ENCODE measurements at places on chromosomes 5 and 9.

DNA sequence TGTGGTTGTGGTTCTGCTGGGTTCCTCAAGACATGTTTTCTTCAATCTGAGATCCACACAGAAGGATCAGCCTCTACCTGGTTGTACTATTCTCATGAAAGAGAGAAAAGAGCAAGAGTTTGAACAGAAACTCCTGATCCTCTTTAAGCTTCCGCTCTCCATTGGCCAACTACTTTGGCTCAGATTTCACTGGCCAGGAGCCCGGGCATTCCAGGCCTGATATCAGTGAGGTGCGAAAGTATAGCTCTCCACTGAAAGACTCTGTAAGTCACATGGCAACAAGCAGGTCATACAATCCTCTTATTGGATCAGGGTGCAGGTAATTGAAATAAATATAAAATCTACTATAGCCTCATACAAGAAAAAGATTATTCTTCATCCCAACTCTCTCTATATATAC, 920.5 kb downstream of the TLE4 start:
- DNase-seq: no peak

DNA sequence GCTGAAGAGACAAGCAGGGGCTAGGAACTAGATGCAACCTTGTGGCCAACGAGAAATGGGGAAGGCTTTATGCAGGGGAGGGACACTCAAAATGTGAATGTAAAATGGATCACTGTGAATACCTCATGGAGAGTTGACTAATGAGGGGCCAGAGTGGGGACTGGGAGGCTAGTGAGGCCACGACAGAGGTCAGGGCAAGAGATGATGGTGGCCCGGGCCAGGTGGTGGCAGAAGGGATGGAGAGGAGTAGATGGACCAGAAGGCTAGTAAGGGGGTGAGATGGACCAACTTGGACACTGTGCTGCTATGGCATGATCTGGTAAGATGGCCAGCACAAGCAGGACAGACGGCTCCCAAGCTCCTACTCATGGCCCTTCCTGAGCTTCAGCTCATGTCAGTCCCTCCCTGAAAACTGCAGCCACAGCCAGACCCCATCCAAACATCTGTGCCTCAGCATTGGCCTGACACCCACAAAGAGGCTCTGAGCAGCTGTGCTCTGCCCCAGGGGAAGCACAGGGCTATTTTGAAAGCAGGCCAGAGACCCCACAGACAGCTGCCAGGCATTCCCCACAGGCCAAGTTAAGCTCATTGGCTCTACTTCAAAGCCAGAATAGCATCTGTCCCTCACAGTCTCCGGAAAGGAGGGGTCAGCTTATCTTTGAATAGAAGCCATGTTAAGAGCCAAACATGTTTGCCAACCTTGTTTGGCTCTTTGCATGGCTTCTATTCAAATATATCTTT, 22.1 kb downstream of the P4HA2 start:
- DNase-seq: no peak

DNA sequence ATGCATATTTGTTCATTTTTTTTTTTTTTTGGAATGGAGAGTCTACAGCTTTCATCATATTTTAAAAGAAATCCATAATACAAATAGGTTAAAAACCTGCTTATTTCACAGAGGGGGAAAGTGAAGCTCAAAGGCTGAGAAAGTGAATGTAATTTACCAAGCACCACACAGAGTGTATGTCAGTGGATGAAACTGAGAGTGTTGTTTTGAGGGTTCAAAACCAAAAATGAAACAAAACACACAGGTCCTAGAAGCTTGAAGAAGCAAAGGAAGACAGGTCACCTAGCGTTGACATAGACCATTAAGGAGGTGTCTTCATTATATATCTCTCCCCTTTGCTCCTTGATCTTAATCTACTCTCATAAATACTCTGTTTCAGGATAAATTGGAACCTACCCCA, 7.5 kb downstream of the NMUR2 start:
- no peak for DNase-seq

DNA sequence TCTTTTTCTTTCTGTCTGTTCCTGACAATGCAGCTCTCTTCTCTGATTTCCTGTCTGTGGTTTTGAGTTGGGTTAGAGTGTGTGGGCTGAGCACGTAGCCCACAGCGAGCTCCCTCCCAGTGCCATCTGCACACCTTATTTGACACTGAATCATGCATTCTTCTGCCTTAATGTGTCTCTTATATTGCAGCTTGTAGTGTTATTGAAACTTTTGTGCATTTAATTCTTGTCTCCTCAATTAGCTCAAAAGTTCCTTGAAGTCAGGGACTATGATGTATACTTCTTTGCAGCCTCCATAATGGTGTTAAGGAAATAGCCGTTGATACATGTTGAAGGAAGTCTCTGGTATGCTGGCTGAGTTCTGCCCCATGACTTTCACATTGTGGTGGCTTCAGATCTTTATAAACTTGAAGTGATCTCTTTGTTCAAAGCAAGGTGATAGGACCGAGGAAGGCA, 576.2 kb upstream of the CLINT1 start:
- peak; percentile 22 for DNase-seq

DNA sequence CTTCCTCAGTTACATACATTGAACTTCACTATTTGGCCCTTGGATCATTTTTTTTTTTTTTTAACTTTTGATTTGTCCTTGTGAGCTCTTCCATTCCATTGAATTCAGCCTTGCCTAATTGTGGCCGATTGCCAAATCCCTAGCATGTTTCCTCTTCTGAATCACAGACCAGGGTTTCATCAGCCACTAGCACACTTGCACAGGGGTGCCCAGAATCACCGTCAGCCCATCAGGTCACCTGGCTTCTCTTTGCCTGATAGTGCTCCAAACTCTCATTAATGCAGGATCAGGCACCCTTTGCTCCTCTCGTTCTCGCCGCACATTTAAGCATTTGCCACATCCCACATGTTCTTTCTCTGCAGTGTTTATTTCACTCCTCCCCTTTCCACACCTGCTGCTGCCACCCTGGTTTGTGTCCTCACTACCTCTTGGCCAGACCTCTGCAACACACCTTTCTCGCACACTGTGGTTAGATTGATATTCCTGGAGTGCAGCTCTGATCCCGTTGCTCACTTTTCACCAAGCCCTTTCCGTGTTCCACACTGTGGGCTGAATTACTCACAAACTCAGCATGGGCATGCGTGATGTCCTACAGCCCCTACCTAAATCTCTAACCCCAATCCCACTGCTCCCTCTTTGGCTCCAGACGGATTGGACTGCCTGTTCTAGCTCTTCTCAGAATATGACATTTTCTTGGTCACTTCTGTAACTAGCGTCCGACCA, 9.8 kb downstream of the PIK3R1 start:
- no peak for DNase-seq

DNA sequence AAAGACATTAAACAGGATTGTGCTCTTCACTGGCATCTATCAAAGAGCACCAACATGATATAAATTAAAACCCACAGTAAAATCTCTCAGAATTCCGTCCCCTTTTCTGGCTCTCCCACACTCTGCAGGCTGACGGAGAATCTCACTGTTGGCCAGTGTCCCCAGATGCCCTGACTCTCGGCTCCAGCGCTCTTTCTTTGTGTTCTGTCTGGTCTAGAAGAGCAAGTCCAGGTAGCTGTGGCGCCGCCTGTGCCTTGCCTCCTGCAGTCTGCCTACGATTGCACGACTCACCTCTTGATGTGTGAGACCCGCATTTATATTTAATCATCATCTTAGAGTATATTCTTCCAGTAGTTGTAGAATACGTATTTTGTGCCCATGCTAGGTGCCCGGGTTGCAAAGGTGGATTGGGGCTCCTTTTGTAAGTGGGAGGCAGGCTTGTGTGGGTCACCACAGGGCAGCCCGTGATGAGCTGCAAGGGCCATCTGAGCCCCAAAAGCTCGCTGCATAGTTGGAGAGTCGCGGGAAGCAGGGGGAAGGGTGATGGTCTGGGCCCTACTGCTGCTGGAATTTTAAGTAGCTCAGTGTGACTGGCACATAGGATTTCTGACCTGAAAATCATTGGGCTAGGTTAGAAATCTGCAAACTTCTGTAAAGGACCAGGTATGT, 55.6 kb downstream of the EHMT1 start:
- no peak for DNase-seq

DNA sequence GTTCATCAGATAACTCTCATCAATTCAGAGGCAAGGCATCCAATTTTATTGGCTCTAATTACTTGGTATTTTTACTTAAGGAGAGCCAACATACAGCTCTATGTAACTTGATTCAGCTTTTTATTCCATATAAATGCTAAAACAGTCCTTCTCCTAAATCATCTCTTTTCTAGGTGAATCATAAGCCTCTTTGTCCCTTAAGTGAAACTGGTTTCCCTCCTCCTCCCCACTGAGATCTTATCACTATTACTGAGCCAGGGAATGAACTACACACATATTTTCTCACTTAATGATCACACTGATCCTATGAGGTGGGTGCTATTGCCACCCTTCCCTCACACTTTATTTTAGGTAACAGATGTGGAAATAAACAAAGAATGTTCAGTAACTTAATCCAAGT, 1143.8 kb downstream of the MAT2B start:
- no peak for DNase-seq

GRCh38 chr9:71920456-71921189, 9.2 kb downstream of the C9orf85 start:
- DNase-seq: no peak

GRCh38 chr5:53008751-53009150, 19.6 kb downstream of the ITGA2 start:
- DNase-seq: peak; percentile 52

DNA sequence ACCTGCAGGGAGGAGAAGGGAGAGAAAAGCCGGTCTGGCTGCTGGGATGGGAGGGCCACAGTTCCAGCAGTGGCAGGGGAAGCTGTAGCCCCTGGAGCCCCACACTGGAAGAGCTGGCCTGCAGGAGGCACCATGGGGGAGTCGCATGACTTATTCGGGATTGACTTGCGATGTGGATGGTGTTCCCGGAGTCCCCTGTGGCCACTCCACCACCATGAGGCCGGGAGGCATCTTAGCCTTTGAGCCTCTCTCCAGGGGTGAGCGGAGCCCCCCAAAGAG, 92.0 kb downstream of the KCNT1 start:
- no peak for DNase-seq

GRCh38 chr9:2676466-2676865, 40.8 kb upstream of the KCNV2 start:
- DNase-seq: no peak

DNA sequence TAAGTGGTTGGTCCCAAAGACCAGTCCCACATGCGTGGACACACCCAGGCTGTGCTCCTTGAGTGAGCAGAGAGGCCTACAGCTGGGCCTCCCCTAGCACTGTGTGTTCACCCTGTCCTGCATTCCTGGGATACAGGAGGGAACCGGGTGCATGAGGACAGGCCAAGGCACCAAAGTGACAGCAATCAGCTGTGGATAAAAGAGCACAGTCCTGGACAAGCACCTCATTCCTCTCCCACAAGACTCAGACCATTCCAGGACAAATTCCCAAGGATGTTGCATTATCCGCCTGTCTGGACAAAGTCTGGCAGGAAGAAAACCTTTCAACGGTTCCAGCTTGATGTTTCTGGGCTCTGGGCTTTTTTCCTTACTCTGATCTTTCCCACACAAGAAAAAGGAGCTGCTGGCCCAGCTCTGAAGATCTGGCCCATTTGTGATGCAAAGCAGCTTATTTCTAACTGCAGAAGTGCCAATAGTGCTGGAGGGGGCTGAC, 273.2 kb downstream of the ENC1 start:
- no peak for DNase-seq

- no peak for DNase-seq
Measured at GRCh38 chr5:115575167-115576070, 26.9 kb downstream of the TICAM2 start.

Measured in activated T-cell treated with anti-CD3 and anti-CD28 coated beads, Interleukin-2, amount 50 U/mL, for 48 hours (primary cell).